ENCODE measurements at places on chromosomes 7 and 10.

DNA sequence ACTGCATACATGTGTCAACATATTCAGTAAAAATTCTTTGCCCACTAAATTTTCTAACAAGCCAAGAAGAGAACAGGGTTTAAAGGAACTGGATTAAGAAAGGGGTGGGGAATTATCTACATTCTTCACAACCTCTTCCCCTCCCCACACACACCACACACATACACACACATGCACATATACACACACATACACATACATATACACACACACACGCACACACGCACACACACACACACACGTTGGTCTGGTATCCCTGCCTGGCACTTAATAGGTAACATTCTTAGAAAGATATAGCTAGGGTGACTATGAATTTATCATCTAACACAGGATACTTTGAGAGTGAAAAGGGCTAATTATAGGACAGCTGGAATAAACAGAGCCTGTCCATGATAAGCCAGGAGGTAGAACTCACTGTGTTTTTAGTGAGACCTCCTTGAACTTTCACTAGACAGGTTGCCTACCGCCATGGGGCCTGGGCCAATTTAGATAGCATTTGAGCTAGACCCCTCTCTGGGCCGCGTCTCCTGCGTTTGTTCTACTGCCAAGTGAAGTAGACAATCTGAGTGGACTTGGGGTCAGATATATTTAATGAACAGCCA, 33.1 kb upstream of the EPC1 start:
- DNase-seq: no peak

DNA sequence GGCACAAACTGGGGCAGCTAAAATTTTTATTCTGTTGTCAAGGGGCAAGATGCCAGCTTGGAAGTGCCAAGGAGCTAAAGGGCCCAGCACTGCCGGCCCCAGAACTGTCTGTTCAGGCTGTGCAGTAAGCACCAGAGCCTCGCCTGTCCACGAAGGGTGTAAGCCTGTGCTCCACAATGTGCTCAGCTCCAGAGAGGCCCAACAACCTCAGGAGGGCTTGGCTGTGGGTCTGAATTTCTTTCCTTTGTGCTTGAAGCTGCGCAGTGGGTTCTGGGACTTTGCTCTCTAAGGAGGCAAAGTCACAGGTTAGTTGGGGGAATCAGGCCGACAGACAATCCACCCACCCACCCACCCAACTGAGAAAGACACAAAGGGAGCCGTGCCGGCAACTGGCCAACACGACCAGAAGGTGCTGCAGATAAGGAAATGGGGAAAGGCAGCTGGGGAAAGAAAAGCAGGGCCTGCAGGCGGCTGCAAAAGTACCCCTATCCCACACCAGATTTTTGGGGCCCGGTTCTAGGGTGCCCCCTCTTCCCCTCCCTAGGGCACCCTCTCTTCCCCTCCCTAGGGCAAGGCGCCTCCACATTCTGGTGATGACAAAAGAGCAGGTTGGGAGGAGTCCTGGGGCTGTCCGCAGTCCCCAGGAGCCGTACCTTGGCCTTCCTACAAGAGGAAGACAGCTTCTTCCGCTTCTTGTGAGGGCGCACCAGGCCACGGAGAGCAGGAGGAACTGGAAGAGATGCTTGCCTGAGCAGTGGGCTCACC, 7.7 kb downstream of the DDX56 start:
- DNase-seq: no peak

DNA sequence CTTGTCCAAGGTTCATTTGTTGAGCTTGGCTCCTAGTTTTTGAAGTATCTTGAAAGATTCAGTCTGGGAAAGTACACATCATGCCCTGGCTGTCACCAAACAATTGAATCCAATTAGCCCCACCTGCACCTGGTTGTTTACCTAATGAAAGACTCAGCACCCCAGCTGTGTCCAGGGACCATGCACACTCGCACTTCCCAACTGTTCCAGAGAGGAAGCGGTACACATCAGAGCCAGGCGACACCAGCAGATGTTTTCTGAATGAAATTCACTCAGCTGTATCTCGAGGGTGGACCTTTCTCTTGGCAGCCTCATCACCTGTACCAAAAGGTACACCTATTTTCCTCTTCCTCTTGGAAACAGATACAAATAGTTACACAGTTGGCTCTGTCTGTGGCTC, 216.4 kb upstream of the LRGUK start:
- no peak for DNase-seq

DNA sequence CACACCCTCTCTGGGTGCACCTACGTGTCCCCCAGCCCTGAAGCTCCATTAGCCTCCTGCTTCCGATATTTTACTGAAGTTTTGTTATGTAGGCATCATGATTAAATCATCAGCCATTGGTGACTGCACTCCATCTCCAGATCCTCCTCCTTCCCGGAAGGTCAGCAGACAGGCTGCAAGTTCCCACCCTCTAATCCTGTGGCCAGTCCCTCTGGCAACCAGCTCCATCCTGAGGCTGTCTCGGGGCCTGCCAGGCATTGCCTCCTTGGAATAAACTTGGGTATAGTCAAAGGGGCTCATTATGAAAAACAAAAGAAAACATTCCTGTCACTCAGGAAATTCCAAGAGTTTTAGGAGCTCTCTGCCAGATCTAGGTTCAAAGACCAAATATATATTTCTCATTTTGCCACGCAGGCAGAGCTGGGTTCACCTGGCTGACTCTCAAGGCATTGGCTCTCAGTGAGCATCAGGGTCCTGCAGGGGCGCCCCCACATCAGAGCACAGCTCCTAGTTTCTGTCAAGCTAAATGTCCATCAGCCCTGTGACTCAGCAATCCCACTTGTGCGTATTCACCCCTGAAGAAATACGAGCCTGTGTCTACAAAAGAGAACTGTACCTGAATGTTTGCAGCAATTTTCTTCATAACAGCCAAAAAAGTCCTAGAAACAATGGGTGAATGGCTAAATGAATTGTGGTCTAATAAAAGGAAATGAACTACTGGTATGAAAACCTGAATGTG, 27.4 kb upstream of the TMEM72 start:
- no peak for DNase-seq

GRCh38 chr7:22660293-22660692, 66.7 kb upstream of the IL6 start:
- DNase-seq: no peak

DNA sequence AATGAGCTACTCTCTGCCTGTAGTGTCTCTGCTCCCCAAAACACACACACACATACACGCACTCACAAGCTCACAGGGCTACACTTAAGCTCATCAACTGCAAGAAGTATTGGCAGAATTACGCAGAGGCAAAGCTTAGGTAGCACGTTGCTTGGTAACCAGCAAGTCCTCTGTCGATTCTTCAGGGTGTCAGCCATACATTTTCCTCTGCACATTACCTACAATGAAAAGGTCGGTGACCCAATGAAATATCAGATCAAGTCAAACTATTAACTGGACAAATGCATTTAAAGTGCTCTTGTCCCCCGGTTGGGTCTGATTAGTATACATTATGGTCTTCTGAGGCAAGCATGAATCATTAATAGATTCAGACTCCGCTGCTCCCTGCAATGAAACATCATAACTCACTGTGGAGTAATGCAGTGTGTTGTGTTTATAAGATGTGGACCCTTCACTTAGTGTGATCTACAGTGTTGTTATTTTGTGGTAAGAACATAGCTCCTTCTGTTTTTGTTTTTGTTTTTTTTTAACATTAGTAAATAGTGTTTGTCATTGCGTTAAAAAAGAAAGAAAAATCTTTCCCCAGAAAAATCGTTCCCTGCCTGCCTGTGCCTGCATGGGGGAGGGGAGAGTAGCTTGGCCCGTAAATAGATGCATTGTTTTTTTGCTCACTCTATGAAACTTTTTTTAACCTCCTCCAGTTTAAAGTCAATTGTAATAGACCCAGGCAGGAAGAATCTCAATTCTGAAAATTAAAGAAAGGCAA, 325.5 kb downstream of the SFMBT2 start:
- DNase-seq: no peak
